ENCODE measurements at places on chromosomes 1 and 21.

- no peak for DNase-seq
These were observed 15.4 kb upstream of the LCE5A start for GRCh38 chr1:152495066-152495675.

DNA sequence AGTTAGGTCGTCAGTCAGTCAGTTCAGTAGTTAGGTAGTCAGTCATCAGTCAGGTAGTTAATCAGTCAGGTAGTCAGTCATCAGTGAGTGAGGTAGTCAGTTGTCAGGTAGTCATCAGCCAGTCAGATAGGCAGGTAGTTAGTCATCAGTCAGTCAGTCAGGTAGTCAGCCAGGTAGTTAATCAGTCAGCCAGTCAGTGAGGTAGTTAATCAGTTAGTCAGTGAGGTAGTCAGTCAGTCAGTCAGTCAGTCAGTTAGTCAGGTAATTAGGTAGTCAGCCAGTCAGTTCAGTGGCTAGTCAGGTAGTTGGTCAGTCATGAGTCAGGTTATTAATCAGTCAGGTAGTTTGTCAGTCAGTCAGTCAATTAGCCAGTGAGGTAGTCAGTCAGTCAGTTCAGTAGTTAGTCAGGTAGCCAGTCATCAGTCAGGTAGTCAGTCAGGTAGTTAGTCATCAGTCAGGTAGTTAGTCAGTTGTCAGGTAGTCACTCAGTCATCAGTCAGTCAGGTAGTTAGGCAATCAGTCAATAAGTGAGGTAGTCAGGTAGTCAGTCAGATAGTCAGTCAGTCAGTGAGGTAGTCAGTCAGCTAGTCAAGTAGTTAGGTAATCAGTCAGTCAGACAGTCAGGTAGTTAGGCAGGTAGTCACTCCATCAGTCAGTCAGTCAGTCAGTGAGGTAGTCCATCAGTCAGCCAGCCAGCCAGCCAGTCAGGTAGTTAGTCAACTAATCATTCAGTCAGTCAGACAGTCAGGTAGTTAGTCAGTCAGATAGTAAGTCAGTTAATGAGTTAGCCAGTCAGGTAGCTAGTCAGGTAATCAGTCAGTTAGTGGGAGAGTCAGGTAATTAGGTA lies 16.2 kb downstream of the KRTAP10-1 start:
- no peak for DNase-seq

GRCh38 chr21:14617871-14618270 lies 71.8 kb upstream of the SAMSN1 start:
- DNase-seq = no peak

DNA sequence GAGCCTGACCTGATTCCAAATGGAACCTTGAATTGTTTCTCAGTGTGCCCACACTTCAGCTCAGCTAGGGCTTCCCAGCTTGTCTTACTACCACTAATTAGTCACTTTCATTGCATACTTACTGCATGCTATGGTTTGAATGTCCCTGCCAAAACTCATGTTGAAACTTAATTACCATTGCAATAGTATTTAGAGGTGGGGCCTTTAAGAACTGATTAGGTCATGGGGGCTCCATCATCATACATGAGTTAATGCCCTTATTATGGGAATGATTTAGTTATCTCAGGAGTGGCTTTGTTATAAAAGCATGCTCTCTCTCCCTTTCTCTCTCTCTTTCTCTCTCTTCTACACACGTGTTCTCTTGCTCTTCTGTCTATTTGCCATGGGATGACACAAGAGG lies 68.3 kb downstream of the NENF start:
- DNase-seq = no peak

- no peak for DNase-seq
These were observed at the start of gene MCOLN2 for GRCh38 chr1:84996846-84997666. MCOLN2 (minus strand) TSS chr1:84997113; CDS start chr1:84996872, 241 bp downstream.

DNA sequence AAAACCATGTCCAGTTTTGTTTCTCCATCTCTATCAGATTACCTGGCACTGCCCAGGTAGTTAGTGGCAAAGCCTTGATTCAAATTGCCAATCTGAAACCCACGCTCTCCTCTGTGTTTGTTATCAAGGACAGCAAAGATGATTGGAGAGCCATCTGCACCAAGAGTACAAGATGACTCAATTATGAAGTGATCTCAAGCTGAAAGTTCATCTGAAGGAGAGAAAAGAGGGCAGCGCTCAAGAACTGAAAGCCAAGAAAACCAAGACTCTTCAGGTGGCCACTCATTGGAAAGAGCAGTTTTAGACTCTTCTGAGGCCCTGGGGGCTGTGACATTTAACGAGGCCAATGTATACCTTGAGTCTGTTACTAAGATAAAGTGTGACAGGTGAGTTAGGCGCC lies 13.8 kb downstream of the RXRG start:
- no peak for DNase-seq

- peak; percentile 86 for DNase-seq
These were observed 10.7 kb downstream of the ENTREP3 start for GRCh38 chr1:155244368-155245162.

DNA sequence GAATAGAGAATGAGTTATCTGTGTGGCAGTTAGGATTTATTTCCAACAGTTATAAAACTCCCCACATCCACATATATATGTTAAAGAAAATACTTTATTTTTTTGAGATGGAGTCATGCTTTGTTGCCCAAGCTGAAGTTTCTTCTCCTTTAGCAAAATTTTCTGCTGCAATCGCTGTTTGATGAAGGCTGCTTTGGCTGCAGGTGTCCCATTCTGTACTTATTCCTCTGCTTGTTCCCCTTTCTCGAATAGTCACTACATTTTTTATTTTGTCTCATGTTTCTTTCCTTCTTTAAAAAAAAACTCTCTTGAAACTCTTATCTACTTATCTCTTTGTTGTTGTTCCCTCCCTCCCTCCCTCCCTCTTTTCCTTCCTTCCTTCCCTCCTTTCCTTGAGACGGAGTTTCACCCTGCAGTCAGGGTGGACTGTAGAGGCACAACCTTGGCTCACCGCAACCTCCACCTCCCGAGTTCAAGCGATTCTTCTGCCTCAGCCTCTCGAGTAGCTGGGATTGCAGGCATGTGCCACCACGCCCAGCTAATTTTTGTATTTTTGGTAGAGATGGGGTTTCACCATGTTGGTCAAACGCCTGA lies 10.6 kb downstream of the OR2W3 start:
- no peak for DNase-seq

DNA sequence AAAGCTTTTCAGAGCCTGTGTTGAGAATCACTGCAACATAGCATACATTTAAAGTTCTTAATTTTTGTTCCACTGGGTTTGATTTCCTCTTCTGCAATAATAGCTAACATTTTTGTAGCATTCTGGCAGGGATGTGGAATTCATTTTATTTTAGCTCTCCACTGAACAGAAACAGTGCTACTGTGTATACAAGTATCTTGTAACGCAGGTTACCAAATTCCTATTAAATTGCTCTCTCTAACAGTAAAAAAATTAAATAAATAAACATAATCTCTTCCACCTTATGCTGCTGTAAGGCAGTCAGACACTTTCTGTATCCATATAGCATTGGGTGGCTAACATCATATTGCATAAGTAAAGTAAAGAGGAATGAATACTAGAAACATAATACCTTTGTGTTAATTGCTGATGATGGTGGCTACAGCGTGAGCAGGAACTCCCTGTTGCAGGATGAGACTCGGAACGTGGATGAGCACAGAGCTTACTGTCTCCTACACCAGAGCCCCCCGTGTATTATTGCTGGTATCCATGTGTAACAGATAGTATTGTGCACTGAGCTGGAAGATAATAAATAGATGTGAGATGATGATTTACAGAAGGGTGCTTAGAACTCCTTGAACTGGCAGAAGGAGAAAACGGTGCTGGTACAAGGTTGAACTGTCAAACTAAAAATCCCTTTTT lies 276.9 kb upstream of the SNX7 start:
- DNase-seq = no peak

DNA sequence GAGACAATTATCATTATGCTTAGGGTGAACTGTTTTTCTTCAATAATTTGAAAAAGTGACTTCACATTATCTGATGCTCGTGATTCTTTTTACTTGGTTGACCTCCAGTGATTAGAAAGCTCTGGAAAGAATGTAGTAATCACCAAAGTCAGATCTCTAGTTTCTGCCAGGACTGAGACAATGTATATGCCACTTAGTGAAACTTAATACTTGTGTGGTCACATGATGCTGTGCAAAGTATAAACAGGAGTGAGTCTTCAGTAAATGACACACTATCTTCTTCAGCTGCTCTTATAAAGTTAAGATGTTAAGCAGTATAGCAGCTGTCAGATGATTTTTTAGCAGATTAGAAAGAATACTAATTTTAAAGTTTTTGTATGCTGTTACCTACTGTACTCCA lies 17.2 kb downstream of the VCAM1 start:
- DNase-seq = no peak

- DNase-seq = no peak
These were observed 15.2 kb upstream of the GJB5 start for GRCh38 chr1:34739613-34740012.

GRCh38 chr1:14964711-14965055 lies 188.9 kb upstream of the TMEM51 start:
- no peak for DNase-seq

- DNase-seq = no peak
These were observed 50.5 kb upstream of the ATF3 start for GRCh38 chr1:212557739-212558692.

GRCh38 chr1:25183126-25183980 lies 48.9 kb downstream of the SYF2 start:
- no peak for DNase-seq

DNA sequence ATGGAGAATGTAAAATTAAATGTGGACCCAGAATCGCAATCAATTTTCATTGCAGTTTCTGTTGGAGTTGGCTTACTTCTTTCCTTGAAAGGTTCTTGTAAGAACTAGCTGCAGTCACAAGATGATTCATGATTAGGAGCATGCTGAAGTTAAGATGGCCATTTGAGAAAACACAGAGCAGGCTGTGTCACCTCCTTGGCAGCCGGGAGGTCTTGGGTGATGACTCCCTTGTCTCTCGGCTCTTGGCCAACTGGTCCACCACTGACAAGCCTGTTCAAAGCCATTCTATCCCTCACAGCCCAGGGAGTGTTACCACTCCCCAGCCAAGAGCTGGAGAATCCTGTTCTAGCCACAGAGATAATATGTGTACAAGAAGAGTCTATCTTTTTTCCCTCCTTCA lies 40.6 kb downstream of the OPTC start:
- DNase-seq = no peak

DNA sequence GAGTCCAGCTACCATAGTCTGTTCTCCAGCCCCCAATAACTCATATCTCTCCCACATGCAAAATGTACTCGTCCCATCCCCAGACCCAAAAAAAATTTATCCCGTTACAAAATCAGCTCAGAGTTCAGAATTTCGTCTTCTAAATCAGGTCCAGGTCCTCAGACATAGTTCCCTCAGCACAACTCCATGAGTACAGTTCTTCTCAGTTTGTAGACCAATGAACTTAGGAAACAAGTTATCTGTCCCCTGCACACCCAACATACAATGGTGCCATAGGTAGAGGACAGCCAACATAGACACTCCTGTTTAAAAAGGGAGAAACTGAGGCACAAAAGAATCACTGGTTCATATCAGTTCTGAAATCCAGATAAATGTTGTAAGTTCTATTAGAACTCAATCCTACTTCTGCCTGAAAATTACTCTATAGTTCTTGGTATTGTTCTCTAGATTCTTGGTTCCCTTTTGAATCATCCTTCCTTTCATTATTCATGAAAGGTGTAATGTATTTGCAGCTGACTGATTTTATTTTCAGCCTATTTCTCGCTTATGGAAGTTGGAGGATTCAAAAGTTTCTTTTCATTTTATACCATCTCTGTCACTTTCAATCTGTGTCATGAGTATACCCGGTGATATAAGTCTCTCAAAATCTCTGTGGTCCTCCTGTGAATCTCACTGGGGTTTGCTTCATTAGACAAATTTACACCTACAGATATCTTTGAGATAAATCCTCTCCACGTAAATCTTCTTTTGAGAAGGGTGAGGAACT lies 75.8 kb upstream of the TSPAN2 start:
- DNase-seq = no peak

DNA sequence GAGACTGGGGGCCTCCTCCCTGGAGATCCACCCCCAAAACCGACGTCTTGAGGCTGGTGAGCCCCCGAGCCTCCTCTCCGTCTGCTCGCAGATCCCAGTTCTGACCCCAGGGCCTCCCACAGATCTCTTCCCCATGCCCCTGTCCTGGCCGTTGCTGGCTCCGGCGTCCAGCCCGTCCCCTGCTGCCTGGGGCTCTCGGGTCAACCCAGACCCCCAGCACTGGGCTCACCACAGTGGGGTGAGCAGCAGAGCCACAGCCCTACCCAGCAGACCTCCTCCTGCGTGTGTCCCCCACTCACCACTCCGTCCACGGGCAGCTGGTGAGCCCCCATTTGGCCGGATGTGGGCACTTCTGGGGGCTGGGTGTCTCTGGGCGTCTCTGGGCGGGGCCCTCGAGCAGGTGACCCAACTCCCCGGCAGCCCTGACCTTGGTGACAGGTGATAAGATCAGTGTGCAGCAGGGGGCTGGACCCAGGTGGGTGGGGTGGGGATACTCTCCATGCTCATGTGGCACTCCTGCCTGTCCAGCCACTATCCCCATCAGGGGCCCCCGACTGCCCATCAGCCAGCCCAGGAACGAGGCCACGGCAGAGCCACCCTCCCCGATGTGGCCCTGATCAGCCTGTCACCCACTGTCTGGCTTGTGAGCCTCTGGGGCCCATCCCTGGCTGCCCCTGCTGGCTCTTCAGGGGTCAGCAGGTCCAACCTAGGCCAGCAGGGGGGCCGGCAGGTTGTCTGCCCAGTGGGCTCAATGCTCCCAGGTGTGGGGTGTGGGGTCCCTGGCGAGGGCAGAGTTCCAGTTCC lies 709 bp downstream of the TNFRSF14 start:
- no peak for DNase-seq

- peak; percentile 51 for DNase-seq
These were observed at the start of gene MYCL for GRCh38 chr1:39901714-39902459. MYCL (minus strand) TSS chr1:39901917; CDS start chr1:39901434, 483 bp downstream.

- no peak for DNase-seq
These were observed 13.2 kb downstream of the IFNLR1 start for GRCh38 chr1:24173638-24174575.

DNA sequence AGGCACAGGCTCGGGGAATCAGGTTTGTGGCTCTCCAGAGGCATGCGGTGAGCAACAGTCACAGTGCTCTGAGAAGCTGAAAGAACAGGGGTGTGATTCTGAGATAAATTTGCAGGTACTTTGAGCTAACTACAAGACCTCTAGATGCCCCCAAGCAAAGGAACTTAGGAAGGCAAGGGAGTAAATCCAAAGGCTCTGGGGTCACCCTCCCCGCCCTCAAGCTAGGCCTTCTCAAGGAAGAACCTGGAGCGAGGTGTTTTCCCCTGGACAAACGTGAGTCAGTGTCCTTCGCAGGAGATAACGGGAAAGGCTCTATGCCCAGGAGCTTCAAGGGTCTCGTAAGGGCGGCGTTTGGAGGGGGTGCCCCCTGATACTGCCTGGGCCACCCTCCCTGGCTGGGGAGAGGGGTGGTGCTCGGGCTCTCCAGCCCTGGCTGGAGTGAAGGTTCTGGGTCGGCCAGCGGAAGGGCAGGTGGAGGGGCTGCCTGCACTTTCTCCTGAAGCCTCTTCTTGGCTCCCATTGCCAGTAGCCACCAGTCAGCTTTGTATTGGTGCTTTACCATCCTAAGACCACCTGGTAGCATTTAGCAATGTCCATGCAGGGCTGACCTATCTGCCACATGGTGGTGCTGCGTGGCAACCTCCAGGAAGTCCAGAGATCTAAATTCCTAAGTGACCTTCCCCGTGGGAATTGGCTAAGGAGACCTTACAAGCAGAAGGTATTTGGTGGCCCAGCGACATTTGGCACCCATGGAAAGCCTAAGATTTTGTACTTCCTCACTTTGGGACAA lies 44.0 kb downstream of the GPR161 start:
- DNase-seq = no peak

GRCh38 chr1:64864018-64864940 lies 102.1 kb downstream of the JAK1 start:
- no peak for DNase-seq

- DNase-seq = peak; percentile 16
These were observed 314 bp downstream of the DPH5 start for GRCh38 chr1:101025283-101025656.

- peak; percentile 11 for DNase-seq
These were observed 663 bp downstream of the CAMTA1 start for GRCh38 chr1:6785728-6786505.
